ENCODE measurements at places on chromosomes 2 and 18.

- DNase-seq, result no peak
Measured at GRCh38 chr18:22204996-22205395, 35.6 kb downstream of the GATA6 start.

GRCh38 chr2:134220344-134220974 is 33.4 kb upstream of the MGAT5 start:
- peak; percentile 53 for DNase-seq

GRCh38 chr2:218145124-218145523 is 19.3 kb downstream of the CXCR2 start:
- DNase-seq, result no peak

DNA sequence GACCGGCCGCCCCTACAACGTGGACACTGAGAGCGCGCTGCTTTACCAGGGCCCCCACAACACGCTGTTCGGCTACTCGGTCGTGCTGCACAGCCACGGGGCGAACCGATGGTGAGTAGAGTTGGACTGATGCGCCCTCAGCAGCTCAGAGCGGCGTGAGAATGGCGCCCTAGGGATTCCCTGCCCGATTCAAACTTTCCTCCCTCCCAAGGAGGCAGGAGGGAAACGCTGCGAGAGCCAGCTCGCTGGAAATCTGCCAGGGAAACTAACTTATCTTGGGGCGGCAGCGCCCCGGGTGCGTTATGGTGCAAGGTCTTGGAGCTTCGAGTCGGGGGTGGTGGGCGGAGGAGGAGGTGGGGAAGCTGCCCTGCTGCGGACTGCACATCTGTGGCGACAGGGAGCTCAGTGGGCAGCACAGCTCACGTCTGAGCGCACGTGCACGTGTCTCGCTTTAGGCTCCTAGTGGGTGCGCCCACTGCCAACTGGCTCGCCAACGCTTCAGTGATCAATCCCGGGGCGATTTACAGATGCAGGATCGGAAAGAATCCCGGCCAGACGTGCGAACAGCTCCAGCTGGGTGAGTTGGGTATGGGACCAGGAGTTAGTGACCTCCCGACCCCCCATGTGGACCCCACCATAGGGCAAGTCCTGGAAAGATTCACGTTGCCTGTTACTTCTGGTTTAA is 697 bp downstream of the ITGA4 start:
- peak; percentile 98 for DNase-seq

GRCh38 chr18:7808992-7809391 is 241.9 kb downstream of the PTPRM start:
- no peak for DNase-seq

DNA sequence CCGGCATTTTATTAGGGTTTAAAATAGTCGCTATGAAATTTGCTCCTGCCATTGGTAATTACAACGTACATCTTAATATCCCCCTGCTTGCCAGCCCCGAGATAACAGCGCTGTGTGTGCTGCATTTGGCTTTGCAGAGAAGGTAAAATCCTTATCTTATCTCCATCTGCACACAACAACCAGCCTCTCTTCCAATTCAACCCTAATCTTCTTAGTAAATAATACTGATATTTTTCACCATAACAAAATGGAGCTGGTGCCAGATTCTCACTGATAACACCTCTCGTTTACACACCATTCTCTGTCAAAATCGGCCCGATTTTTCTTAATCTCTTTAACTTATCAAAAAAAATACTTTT is 61.4 kb upstream of the SIX3 start:
- DNase-seq, result no peak

- no peak for DNase-seq
Measured at GRCh38 chr2:173513107-173513727, 158.5 kb downstream of the CDCA7 start.

GRCh38 chr2:97707362-97708047 is 5.9 kb upstream of the ZAP70 start:
- DNase-seq, result no peak

- no peak for DNase-seq
Measured at GRCh38 chr18:45611943-45612342, 3.3 kb upstream of the SLC14A2 start.

- peak; percentile 29 for DNase-seq
Measured at GRCh38 chr2:165499131-165499530, 29.6 kb downstream of the CSRNP3 start.

DNA sequence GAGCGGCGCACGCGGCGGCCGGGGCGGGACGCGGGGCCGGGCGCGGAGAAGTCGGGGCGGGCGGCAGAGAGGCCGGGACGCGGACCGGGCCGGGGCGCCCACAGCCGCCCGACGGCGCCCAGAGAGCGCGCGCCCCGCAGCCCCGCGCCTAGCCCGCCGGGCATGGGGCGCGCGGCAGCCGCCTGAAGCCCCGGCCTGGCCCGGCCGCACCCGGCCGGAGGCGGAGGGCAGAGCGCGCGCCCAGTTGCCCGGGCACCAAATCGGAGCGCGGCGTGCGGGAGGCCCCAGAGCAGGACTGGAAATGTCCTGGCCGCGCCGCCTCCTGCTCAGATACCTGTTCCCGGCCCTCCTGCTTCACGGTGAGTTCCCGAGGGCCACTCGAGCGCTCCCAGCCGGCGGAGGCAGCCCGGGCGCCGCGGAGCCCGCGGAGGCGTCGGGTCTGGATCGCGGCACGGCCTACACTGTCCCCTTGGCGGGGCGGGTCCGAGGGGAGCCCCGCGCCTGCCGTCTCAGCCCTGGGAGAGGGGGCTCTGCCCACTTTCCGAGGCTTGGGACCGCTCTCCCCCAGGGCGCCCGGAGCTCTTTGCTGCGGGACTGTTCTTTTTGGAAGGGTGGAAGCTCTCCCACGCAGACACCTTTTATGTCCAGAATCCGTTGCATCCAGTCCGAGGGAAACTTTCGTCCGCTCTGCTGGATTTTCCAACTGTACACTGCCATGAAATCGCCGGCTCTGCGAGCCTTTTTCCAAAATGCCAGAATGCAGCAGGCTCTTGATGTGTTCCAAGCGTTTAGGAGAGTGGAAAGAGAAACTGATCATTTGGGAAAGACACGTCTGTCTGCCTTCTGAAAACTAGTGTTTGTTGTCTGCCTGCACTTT is 484 bp downstream of the APCDD1 start:
- no peak for DNase-seq

All from hematopoietic multipotent progenitor cell treated with erythropoietin and hydrocortisone succinate and interleukin-3 and kit ligand, for 4 days (in vitro differentiated cells).